Neural crest cell (in vitro differentiated cells): ENCODE measurements at places on chromosomes 2 and 18.

- no peak for DNase-seq
Observed at GRCh38 chr2:16861111-16861510, 195.5 kb upstream of the CYRIA start.

DNA sequence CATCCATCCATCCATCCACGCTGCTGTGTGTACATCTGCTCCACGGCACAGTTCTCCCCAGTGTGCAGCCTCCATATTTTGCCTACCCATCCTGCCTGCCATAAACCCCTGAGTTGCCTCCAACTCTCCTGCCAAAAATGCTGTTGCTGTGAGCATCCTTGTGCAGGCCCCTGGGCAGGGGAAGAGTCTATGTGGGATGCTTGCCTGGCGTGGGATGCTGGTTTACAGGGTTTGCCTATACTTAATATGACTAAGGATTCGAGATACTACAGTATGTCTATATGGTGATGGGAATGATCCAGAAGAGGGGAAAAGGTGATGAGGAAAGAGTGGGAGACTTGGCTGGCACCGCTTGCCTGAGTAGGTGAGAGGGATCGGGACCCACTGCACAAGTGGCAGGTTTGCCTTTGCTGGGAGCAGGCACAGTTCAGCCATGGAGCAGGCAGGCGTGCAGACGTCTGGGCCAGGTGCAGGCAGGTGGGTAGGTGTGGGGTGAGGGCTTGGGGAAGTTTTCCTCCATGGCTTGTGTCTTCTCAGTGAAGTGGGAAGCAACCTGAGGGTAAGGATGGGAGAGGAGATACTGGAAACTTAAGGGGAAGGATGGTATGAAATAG is 30.2 kb upstream of the FAHD2A start:
- DNase-seq, result no peak

- no peak for DNase-seq
Observed at GRCh38 chr2:237998530-237998929, 31.7 kb downstream of the UBE2F start.

DNA sequence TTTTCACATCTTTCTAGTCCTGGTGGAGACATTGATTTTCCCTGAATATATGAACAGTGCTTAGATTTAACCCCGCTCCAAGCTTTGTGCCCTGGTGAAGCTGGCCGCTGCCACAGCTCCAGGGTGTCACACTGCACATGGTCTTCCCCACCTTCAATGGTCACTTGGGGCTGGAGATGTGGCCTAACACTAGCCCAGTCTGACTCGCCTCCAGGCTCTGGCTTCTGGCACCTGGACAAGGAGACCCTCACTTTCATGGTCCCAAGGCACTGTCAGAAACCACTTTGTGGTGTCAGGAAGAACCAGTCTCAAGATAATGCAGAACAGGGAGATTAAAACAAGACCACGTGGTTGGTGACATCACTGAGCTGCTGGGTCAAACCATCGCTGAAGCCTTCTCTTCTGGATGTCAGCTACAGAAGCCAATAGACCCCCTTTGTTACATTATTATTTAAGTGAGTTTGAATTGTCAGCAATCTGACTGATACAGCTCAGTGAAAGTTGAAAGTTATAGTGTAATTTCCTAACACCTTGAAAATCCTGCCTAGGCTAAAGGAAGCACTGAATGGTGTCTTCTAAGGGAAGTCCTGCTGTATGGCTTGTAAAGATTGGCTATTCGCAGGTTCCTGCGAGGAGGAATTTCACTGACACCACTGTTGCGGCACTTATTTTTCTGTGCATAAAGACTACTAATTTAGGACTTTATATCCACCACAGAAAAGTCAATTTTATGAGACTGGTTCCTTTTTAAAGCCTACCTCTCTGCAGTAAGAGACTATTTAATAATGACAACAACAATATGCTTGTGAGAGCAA is 55.0 kb upstream of the CTDP1 start:
- no peak for DNase-seq

DNA sequence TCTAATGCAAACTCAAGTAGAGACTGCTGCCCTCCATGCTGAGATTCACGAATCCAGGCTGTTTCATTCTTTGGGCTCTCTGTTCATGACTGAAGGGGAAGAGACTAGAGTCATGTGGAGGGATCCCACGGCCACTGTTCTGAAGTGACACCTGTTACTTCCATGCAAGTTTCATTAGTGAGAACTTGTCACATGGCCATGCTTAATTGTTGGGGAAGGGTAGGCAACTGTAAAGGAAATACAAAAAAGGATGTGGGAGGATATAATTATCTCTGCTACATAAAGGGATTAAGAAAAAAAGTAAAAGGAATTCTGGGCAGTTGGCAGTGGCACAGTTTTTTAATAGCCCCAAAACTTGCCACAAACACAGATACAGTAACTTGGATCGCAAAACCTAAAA is 28.0 kb upstream of the PSME4 start:
- no peak for DNase-seq

DNA sequence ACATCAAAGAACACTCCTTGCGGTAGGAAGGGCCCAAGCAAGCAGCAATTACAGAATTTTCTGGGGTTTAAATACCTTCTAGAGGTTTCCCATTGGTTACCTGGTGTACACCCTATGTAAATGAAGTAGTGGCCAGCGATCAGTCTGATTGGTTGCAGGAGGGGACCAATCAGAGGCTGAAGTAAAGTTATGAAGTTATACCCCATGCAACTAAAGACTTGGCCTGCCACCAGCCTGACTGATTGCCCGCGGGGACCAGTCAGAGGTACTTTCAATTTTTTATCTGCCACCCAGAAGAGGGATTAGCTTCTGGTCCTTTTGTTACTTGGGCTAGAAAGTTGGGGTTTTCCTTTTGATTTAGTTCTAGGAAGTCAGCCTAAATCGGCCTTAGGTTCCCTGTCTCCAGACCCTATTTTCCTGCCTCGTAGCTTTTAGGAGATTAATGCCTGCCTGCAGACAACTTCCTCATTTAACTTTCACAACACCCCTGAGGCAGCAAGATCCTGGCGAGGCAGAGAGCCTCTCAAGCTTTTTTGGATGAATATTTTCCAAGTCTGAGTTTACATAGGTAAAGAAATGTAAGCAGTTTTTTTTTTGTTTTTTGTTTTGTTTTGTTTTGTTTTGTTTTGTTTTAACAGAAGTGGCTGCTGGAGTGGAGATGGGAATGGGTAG is 1.5 kb upstream of the DGUOK start:
- no peak for DNase-seq

GRCh38 chr2:88099798-88100488 is 27.9 kb downstream of the FABP1 start:
- DNase-seq, result peak; percentile 9

DNA sequence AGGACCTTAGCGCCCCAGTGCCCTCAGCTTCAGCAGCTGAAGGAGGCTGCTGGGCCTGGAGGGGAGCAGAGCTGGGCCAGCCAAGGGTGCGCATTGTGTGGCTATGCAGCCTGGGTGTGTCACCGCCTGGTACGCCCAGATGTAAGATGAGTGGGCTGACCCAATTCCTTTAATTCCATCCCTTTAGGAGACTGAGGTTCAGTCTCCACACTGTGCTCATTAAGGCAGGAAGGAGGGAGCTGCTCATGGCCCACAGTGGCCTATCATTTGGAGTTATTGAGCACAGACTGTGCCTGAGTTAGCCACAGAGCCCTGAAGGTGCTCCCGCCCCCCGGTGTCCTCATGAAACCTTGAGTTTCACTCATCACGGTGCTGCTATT is 194.1 kb upstream of the GLI2 start:
- no peak for DNase-seq

- DNase-seq, result no peak
Observed at GRCh38 chr2:164993287-164994016, 38.1 kb upstream of the SLC38A11 start.

DNA sequence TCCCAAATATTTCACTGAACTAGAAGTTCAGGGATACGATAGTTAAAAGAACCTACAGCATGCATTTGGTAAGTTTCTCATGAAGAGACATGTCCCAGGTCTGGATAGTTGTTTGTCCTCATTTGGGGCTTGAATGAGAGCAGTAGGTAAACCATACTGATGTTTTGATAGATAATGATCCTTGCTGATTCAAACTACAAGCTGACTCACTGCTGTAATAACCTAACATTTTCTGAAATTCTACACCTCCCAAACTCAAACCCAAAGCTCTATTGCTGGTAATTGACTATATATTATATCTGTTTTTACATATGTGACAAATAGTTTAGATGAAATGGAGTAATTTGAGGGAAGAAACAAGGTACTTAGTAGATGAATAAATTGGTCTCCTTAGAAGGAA is 154.1 kb upstream of the BOD1L2 start:
- DNase-seq, result no peak

GRCh38 chr2:215967590-215968378 is 45.6 kb downstream of the MREG start:
- no peak for DNase-seq

DNA sequence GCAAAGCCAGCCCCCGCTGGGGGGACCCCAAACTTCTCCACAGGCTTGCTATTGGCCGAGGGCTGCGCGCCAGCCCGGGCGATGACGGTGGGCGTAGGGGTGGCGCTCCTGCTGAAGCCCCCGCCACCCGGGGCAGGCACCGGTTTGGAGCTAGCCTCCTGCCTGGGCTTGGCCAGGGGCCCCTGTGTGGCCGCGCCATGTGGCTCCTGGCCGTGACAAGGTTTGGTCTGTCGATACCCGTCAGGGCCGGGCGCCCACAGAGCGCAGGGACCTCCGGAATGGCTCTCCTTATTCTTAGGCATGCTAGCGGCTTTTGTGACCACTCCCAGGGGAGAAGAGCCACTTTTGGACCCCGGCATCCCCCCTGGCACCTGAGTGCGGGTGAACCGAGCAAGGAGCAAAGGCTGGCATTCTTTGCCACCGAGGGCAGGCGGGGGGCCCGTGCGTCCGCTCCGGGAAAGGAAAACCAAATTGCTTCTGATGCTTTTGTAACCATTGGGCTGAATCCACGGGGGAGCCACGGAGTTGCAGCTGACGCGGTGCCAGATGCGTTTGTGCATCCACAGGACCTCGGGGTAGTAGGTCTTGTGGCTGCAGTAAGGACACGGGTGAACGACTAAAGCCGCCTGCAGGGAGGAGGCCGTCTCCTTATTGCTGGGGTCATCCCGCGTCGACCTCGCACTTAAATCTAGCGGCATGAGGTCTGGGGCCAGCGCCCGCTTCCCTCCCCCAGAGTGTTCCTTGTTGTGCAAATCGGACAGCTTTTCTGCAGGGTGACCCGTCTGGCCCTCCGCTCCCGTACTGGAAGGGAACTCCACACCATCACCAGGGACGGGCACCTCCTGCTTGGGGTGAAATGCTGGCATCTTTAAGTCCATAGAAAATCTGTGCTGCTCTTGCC is 115.6 kb downstream of the ZNF516 start:
- DNase-seq, result no peak

GRCh38 chr2:123086613-123087385 is 938.3 kb upstream of the CNTNAP5 start:
- DNase-seq, result no peak

DNA sequence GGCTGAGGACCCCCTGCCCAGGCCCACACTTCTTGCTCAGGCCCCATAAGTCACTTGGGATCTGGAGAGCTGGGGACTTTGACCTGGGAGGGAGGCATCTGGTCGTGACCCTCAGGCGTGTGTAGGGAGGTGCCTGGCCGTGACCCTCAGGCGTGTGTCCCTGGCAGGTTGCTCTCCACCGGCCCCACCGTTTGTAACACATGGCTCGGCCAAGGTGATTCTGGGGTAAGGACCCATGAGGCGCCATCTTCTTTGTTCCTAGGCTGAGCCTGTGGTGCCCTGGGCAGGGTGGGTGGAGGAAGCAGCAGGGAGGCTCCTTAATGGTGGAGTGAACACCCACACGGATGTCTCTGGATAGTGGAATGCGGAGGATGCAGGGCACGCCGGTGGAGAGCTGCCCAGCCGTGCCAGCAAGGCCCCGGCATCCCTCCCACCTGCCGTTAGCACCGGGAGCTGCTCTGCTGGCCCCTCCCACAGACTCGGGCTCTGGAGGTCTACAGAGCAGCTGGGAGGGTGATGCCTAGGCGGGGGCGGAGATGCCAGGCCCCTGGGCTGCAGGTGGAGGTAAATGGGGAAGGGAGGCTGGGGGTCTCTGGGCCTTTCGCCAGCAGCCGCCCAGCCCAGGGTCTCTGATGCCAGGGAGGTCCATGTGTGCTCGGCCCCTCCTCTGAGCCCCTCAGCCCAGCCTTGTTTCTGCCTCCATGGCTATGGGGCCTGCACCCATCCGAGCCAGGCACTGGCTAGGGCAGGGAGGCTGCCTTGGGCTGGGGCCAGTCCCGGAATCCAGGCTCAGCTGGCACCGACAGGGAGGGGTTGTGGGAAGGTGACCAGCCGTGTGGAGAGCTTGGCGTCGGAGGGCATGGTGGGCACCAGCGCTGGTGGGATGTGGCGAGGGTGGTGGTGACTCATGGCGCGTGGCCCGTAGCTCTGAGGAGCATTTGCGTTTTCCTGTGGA is 1.1 kb upstream of the GAL3ST2 start:
- no peak for DNase-seq

GRCh38 chr2:168814046-168814445 is 11.6 kb downstream of the NOSTRIN start:
- DNase-seq, result no peak

DNA sequence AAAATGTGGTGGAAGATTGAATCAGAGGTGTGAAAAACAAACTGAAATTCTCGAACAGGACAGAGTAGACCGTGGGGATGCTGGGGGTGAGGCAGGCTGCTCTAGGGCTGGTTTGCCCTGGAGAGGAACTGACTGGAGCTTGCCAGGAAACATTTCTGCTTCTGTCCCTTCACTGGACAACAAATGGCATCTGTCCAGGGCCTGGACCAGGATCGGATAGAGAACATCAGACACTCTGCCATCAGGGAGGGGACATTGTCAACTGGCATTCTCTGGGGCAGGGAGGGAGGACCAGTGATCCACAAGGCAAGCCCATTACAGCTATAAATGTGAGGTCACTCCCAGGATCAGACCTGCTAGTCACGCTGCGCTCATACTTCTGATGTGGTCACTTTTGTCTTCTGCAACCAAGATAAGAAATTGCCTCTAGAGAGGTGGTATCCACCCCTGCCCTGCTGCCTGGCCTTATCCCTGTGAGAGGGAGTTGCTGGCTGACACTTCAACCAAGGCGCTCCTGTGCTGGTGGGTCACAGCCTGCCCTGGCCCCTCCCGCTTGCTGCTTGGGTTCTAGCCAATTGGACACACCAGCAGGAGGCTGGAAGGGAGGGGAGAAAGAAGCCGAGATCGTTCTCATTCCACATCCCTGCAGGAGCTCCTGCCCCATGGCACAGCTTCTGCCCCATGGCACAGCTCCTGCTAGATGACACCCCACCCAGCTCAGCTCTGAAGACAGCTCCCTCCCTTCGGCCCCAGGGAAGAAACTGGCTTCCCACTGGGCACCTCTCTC is 8.7 kb downstream of the NPPC start:
- no peak for DNase-seq
